Omental fat pad (tissue), 4 donors: ENCODE measurements at places on chromosomes 7 and 10.

DNA sequence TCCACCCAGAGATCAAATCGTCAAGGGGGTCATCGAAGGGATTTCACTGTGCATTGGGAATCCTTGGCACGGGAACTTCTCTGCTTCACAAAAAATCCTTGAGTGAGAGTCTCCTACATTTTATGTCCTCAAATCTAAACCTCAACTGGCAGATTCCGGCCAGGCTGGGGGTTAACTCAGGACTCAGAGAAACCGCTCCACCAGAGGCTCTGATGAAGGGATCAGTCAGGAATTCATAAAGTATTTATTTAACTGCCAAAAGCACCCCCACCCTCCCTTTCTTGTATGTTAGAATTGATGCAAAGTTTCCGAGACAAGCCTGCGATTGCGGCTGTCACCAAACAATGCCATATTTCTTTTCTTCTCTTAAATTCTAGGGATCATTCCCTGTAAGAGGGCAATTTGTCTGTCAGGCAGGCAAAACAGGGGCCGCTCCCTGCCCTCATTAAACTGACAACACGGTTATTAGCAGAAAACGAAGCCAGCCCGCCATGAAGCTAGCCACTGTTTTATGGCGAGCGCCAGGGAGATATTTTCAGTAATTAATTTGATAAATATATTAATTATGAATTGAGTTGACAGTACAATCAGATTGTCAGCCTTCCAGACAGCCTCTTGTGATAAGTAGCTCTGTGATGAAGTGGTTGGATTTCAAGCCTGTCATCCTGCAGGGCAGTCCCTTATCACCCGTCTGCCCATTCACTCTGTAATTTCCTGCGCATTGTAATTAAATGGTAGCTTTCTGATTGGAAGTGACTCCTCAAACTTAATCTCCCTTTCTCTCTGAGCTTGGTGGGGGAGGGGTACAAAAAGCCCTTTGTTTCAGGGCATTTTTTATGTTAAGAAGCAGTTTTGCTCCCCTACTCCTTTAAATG is 153.0 kb upstream of the GPR26 start:
- no peak for DNase-seq

DNA sequence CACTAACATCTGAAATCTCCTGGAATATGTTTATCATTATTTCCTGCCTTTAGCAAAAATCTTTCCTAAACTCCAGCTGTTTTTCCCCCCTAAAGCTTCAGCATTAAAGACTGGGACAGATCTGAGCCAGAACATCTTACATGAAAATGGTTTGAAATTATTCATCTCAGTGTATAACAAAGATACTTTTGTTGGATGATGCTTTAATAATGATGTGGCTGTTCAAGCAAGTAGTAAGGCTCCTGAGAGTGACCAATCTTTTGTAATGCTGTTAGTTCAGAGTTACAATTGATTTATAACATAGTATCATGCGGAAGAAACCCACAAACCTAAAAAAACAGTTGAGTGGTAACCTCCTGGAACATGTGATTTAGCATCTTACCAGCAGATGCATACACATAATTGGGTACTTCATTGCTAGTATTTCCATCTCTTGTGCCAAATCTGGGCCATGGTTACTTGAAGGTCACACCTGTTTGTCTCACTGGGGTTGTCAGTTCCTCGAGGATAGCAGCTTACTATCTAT is 1.5 kb downstream of the BZW2 start:
- no peak for DNase-seq

DNA sequence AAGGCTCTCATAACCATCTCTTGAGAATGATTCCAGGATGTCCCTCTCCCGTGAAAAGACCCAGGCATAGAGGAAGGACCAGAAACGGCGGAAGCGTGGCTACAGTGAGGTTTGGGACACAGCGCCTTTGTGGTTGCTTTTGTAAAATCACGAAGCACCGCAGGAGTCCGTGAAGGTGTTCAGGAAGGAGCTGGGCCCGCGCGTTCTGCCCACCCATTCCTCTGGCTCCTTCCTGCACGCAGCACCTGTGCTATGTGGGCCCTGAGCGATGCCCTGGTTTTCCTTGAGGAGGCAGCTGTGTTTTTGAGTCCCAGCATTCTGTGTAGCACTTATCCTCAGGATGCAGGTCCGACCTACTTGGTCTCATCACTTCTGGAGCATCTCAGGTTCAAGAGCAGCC is 112.8 kb downstream of the TRRAP start:
- DNase-seq = no peak

DNA sequence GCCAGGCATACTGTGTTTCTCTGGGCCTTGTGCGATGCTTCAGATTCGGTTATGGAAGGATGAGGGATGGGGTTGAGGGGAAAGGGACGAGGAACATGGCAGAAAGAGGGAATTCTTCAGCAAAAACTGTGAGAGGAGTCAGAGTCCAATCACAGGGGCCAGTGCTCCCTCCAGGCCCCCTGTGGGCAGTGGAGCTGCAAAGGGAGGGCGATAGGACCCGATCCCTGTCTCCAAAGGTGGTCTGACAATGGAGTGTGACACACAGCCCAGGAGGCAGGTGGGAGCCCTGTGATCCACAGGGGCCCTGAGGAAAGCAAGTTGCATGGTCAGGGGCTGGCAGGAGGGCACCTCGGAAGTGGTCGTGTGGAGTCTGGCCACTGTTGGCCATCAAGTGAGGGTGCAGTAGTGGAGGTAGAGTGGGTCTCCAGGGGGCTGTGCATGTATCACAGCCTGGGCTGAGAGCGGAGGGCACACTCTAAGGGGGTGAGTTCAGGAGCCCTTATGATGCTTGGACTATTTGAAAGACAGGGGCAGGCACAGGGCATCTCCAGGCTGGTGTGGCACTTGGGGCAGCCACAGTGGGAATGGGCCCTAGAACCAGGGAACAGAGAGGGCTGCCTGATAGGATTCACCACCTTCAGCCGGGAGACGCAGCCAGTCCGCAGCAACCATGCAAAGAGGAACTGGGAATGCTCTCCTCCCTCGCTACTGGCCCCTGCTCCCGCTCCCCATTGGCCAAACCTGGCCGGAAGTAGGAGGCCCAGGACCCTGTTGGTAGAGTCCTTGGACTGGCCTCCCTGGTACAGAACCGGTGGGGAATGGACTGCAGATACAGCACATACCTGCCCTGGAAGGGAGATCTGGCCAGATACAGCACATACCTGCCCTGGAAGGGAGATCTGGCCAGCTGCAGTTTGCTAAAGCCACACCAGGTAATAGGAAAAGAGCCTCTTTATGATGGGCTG is 115.9 kb downstream of the ADCY1 start:
- DNase-seq = no peak

DNA sequence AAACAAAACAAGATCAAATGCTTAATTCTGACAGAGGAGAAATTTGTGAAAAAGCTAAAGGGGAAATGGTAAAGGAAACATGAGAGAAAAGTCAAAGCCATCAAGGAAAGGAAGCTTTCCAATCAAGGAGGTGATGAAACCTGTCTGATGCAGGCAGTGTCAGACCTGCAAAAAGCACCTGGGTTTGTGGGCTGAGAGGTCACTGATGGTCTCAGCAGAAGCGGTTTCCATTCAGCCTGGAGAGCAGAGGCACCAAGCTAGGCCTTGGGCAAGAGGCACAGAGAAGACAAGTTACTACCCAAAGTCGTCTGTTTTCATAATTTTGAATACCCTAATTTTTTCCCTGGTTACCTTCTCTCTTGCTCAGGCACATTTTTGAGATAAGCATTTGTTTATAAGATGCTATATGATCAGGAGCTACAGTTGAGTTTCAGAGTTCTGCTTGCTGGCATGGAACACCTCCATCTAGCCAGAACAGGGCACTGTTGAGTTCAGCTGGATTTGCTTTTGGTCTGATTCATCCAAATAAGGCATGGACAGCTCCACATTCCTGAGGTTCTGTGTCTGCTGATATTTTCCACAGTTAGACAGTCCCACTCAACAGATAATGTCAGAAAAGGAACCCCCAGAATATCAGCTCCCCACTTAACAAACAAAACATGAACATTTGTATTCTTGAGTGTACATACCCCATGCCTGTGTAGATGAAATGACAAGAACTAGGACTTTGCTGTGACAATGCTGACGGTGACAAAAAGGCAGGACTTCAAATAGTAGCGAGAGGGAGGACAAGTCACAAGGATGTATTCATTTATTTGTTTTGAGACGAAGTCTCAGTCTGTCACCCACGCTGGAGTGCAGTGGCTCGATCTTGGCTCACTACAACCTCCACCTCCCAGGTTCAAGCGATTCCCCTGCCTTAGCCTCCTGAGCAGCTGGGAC is 4.9 kb upstream of the PPIA start:
- DNase-seq = no peak

DNA sequence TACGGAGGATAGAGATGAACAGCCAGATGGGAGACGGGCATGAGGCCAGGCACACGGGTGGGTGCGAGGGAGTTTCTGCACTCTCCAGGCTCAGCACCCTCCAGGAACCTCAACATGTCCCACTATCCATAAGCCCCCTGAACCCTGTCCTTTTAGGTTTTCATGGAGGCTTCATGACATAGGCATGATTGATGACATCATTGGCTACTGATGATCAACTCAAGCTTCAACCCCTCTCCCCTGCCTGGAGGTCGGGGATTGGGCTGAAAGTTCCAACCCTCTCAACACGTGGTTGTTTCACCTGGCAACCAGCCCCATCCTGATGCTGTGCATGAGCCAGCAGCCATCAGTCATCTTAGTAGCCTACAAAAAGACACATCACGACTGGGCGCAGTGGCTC is 360.7 kb upstream of the AUTS2 start:
- DNase-seq = no peak

DNA sequence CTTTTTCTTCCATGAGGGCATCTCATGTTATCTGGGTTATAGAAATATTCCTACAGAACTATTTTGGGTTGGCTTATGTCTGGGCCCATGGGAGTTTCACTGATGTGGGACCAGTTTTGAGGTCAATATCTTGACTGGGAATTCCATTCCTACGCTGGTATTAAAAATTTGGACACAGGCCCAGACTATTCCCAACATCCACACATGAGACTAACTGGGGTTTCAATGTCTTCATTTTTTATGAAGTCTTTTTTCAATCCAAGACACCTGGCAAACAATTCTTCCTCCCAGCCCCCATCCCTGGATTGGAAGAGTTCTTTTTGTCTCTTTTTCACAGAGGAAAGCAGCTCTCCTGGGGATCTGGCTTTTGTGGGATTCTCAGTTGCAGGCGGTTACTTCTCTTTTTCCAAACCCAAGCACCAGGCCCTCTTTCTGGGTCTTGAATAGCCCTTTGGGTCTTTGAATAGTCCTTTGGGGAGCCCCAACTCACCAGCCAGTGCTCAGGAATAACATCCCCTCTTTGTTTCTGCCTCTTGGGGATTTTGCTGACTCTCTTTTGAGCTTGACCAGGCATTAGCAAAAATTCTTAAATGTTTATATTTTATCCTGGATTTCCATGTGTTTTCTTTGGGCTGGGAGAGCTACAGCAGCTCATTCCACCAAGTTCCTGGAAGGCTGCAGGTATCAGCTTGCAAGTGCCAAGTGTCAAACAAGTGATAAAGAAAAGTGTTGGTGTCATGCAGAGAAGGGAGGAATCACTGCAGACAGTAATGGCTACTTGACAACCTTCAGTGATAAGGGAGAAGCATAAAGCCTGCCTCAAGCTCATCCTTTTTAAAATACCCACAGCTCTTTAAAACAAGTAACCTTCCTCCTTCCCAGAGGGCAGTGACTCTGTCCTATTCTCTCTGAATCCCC is 234.3 kb downstream of the ADAM12 start:
- DNase-seq = no peak

- DNase-seq = no peak
Measured at GRCh38 chr7:70598976-70599375, 533.0 kb upstream of the GALNT17 start.

DNA sequence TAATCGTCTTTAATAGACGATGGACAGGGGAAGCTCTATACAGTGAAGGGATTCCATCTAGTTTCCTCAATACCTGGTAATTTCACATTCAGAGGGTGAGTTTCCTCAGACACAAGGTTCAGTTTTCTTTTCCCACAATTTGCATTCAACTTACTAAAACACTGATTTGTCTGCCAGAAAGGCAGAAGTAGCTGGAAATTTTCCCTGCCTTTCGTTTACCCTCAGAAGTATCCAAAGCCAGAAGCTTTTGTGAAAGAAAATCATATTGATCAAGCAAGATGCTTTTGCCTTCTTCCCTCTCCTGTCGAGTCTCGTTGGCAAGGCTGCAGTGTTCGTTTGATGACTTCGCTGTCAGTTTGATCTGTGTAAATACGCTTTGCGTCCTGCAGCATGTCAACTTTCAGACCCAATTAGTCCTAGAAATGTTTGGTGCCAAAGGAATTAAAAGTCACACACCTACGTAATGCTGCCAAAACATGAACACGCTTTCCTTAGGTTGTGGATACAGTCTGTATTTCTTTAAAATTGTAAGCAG is 631.9 kb upstream of the FOXK1 start:
- no peak for DNase-seq

DNA sequence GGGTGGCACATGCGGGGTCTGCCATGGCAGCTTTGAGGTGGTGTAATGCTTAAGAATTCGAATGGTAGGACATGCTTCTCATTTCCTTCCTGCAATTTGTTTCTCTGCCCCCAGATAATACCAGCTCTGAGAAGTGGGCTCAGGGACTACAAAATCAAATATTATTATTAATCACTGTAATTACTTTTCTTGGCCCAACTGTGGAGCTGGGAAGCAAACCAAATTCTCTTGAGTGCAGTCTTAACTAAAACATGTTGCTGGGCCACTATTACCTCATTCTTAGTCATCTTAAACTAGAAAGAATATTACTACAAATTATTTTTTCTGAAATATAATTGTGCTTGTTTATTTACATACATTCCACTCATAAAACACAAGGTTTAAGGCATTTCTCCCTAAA is 566.7 kb upstream of the NRP1 start:
- DNase-seq = no peak

DNA sequence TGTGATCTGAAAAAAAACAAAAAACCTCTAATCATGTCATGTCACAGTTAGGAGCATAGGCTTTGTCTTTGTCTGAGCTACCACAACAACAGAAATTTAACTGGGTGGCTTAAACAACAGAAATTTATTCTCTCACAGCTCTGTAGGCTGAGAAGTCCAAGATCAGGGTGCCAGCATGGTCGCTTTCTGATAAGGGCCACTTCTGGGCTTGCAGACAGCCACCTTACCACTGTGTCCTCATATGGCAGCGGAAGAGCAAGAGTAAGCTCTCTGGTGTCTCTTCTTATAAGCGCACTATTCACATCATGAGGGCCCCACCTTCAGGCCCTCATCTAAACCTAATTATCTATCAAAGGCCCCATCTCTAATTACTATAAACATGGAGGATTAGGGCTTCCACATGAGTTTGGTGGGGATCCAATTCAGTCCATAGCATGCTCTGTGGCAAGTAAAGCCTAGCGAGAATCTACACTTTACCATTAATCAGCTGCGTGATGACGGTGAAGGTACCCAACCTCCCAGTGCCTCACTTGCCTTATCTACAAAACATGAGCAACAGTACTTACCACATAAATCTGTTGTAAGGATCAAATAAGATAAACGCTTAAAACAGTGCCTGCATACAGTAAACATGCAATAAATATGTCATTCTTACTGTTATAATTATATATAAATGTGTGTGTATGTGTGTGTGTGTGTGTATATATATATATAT is 17.3 kb downstream of the ZNF438 start:
- no peak for DNase-seq

DNA sequence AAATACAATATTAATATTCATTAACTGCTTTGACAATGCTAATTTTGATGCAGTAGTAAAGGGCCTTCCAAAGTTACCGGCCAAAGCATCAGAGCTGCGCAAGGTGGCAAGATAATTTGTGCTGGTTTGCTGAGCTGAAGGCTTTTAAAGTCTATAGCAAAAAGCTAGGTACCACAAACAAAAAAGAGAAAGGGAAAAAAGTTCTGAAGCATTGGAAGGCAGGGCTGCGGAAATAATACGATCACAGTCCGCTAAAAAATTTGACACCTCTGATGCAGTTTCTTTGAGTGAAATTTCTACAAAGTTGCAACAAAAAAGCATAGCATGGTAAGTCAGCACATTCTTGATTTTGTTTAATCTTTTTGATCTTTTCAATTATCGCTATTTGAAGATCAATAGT is 175.6 kb downstream of the TCF7L2 start:
- no peak for DNase-seq
